ENCODE measurements at places on chromosomes 6 and 20. TPM values are rescaled to one million over a fixed set of nuclear protein-coding genes. Genes with fewer than 3 reads are reported as not detected.

RAMACL gene
- total RNA-seq: 2.7 TPM

- no peak for DNase-seq
These were observed 62.7 kb downstream of the TAF4 start for GRCh38 chr20:62002882-62003480.

- no peak for DNase-seq
These were observed 12.4 kb downstream of the TFEB start for GRCh38 chr6:41722969-41723529.

- DNase-seq: no peak
These were observed 33.3 kb downstream of the ZC3H12D start for GRCh38 chr6:149451376-149452036.

DNA sequence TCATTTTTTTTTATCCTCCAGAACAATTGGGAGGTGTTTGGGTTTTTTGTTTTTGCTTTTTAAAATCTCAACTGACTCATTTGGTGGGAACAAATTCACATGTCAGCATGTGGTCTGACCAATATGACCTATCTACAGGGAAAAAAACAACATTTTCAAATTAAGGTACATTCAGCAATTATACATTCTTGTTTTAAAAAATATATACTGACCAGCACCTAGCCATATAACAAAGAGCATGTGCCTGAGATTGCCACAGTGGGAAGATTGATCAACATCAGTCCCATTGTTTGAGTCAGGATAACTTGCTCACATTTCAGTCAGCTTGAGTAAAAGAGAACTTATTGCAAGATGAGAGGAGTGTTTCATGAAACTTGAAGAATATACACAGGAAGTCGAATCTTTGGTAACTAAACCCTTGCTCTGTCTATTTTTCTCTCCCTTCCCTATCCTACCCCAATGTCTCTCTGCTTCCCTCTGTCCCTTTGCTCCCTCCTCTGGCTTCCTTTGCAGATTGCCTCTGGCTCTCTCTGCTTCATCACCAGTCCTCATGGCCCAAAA, 163.2 kb upstream of the TAB2 start:
- DNase-seq: no peak

DNA sequence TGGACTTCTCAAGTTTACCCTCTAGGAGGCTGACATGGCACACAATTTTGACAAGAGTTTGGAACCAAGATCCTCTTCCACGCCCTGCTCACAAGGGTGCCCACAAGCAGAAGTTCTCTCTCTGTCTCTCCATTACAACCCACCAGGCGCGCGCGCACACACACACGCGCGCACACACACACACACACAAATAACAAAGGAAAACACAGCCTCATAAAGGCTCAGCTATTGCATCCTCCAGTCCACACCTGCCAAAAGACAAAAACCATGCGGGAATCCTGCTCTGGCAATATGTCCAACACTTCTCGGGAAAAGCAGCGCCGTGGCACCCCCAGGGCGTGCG, 870 bp downstream of the PAK5 start:
- DNase-seq: no peak

GRCh38 chr6:56691814-56692213, 49.1 kb upstream of the DST start:
- DNase-seq: peak; percentile 21

ZBTB12 gene
- 3.9 TPM for total RNA-seq

DNA sequence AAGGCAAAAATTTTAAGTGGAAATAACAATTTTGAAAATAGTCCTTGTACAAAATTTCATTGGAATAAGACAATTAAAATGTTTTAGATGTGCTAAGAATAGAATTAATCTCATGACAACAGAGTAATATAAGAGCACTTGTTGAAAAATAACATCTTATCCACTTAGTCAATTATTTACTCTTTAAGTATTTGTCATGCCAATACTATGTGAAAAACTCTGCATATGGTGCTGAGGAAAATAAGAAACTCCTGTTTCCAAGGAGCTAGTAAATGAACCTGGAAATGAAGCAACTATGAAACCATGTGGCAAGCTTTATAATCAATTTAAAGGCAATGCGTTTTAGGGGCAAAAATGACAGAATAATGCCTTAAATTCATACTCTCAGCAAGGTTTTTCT, 42.7 kb upstream of the HCRTR2 start:
- no peak for DNase-seq

DNA sequence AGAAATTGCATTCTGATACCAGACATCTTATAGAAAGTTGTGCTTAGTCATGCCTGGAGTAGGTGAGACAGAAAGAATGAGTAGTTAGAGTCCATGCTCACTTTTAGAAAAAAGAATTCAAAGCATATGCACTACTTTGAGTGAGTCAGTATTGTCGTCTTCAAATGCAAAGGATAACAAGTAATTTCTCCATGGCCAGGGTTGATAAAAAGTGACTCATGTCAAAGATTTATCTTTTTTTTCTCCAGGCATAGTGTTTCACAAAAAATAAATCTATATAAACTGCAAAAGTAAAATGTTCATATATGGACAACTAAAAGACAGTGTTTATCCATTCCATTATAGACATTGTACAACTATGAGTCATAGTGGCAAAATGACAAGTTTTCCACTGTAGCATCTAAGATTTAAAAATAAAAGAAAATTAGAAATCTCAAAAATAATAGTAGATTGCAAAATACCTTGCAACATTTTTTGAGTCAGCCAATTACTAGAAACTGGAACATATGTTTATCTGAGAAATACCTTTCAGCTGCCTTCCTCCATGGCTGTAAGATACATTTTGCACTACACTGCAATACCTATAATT, 329.6 kb downstream of the GRIK2 start:
- DNase-seq: no peak

DNA sequence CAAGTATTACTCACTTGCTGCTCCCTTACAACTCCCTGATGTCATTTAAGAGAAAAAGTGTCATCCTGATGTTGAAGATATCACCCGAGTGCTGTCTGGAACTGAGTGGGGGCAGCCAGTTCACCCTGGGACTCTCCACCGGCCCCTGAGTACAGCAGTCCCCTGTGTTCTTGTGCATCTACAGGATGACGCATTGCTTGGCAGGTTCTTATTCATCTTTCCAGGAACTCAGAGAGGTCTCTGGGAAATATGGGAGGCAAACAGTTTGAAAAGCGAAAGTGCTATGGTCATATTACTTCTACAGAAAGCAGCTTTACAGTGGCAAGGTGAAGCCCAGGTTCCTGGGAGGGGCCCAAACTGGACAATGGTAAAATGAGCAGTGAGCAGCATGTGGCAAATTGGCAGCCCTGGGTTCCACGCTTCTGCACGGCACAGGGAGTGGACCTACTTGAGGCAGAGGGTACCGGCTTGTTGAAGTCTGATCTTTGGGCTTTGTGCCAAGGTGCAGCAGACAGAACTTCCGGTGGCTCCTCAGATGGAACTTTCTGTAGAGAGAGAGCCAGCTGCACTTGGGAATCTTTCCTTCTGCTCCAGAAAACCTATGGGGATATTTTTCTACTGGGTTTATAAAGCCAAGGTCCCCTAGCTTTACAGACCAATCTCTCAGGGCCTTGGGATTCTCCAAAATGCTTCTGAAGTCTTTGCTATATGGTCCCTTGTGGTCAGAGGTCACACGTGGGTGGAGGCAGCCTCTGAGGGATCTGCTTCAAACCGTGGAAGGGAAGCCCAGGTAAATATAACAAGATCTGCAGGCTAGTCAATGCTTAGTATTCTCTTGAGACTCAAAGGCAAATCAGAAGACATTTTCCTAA, 128.3 kb downstream of the MAP3K7 start:
- DNase-seq: no peak

DNA sequence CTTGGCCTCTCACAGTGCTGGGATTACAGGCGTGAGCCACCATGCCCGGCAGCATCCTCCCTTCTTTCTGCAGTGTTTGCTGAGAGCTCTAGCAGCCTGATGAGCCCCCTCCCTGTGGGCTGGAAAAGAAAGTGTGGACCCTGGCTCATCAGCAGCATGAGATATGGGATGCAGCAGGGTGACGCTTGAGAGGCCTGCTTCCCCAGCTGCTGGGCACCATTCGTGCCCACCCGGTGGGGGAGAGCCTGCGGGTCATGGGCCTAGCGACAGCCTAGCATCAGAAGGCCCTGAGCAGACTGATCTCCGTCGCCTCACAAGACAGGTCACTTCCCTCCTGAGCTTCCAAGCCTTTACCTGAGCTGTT, 16.0 kb upstream of the CCDC167 start:
- no peak for DNase-seq

DNA sequence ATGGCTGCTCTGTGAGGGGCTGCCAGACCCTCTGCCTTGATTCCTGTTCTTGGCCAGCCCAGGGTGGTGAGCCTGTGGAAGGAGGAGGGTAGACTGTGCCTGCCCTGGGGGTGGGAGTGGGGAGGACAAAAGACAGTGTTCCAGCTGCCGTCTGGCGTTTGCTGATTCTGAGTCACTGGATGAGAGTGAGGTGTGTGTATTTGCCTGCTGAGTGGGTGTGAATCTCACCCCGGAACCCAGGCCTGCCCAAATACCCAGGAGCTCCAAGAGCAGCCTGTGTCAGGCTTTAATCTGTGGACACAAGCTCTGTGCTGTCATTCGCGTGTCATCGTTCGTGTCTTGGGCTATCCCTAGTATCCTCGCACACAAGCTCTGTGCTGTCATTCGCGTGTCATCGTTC, 2.6 kb upstream of the LKAAEAR1 start:
- no peak for DNase-seq

- DNase-seq: no peak
These were observed 118.8 kb downstream of the PSMB1 start for GRCh38 chr6:170434117-170434820.

GRCh38 chr6:70423189-70424134, 10.2 kb downstream of the FAM135A start:
- no peak for DNase-seq

DNA sequence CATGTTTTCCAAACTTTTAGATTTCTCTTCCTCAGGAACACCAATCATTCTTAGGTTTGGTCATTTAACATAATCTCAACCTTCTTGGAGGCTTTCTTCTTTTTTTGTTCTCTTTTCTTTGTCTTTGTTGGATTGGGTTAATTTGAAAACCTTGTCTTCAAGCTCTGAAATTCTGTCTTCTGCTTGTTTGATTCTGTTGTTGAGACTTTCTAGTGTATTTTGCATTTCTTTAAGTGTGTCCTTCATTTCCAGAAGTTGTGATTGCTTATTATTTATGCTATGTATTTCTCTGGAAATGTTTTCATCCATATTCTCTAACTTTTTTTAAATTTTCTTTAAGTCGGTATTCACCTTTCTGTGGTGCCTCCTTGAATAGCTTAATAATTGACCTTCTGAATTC, 42.2 kb downstream of the STMND1 start:
- no peak for DNase-seq

DNA sequence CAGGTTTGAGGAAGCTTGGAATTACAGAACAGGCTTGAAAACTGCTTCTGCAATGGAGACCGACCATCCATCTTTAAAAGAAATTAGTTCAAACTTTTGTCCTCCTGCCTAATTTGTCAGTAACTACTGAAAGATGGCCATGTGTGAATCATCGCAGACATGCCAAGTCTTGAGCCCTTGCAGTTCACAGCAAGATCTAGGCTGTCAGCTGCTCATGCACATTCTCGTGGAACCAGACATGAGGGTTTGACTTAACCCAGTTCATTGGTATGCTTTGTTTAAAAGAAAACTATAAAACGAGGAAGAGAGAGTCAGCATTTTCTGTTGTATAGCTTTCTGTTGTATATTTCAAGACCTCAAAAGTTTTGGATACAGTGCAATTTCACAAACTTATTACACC, 74.0 kb upstream of the SAMD5 start:
- DNase-seq: no peak

DNA sequence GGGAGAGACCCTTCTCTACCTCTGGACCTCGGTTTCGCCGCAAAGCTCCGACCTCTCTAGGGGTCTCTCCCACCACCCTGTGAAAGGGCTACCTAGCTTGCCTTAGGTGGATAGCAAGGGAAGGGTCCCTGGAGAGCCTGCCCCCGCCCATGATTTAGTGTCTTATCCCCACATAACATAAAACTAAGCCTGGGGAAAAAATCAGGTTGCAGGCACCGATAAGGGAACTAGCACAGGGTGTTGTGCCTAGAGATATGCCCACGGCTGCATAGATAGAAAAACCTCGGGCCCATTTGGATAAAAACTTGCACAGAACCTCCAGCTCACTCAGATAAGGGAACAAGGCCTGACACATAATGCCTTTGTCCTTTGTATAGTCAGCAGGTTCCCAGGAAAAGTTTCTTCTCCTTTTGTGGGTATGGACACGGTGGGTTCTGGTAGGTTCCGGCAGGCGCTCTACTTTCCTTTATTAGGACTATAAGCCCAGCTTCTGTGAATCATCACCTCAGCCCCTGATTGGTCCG, 846 bp downstream of the ZSCAN31 start:
- no peak for DNase-seq

GRCh38 chr6:49269190-49269589, 193.9 kb downstream of the MMUT start:
- DNase-seq: no peak

Measured in skin of body (tissue), 3 donors.